ENCODE measurements at places on chromosomes 12 and 14.

DNA sequence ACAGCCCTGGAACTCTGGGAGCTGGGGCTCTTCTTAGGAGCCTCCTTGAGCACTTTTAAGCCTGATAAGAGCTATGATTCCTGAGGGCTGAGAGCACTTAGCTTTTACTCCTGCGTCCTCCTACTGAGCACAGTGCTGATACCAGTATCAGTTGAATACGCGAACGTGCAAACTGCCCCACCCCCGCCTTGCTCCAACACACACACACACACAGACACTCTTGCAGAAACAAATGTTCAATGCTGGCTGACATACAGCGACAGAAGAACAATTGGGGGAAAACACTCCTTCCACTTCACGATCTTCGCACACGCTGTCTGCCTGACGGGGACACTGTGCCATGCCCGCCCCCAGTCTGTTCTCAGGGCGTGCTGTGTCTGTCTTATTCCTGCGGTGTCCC is 57.2 kb upstream of the DLK1 start:
- DNase-seq = no peak

DNA sequence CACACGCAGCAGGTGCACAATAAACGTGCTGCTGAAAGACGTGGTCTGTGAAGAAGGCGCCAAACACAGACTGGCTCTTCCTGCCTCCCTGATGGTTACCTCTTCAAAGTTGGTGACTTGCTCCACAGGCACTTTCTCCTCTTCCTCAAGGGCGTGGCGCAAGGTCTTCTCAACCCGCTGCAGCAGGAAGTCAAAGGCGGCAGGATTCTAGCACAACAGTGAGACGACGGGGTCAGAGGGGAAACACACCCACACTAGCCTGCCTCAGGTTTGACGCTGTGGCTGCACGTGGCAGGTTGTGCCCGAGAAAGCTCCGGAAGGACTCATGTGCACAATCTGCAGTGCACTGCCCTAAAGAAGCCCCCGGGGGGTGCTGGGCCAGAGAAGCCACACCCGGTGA is 15.0 kb downstream of the POLE start:
- no peak for DNase-seq

DNA sequence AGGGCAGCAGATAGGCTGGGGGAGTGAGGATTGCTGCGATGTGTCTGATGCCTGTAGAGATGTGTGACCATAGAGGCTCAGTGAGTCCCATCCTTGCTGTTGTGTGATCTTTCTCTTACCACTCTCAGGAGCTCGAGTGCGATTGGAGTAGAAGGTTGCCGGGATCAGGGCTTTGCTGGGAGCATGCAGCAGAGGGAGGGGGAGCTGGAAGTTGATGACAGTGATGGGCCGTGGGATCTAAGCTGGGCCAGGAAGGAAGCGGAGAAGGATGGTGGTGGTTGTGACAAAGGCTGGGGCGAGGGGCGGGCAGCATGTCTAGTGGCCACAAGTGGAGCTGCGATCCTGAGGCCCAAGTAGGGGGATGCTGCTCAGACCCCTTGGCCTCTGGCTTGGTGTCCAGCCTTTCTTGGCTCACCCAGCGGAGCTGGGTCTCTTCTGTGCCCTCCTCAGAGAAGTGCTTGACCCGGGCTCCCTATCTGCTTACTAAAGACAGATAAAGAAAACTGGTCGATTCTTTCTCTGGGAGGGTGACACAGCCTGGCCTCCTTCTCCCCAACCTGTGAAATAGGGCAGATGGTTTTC is 66.2 kb downstream of the PRMT8 start:
- no peak for DNase-seq

DNA sequence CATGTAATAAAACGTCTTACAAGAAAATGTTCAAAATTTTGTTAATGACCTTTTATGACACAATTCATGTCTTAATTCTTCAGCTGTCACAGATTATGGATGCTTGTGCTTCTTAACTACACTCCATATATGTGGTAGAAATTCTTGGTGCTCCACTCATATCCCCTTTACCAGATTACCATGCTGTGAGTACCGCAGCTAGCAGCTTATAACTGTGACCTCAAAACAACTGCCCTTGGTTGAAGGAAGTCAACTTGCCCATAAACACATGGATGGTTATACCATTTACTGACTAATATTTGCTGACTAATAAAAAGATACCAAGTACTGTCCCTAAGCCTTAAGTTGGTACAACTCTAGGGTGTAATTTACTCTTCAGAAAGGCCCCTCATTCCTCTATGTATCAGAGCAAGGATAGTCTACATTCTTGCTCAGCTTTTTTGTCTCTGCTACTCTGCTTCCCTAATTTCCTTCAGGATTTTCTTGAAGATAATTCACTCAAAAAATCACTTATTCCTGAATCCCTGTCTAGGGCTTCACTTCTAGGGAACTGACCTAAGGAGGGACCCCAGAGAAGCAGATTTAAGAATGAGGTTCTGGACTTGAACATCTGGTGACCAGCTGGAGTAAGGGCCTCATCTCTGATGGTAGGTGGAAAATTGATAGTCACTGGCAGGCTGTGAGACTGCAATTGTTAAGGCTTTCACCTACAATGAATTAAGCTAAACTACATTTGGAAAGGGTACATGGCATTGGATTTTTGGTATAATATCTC is 152.3 kb downstream of the SLC6A15 start:
- DNase-seq = no peak

DNA sequence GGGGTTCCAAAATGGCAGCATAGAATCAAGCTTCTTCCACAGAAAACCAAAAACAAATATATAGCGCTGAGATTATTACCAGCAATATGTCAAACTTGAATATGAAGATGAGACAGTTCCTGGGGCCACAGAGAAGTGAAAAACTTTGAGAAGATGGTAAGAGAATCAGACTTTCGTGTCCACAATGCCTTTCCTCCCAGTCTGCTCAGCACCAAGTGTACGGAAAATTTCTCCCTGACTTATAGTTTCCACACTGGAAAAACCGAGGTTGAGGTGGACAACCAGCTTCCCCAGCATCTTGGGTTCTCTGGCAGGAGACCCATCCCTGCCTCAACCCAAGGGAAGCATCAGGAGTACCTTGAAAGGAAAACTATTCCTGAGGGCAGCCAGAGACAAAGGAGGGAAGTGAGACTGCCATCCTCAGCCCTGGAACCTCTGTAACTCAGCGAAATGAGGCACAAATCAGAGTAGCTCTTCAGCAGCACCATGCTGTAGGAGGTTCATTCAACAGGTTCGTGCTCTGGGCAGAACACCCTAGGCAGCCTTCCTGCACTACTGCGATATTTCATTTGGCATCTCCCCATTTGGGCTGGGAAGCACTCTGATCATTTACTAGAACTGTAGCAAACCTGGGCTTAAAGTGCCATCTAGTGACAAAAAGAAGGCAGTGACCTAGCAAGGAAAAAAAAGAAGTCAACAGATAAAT is 52.4 kb upstream of the CAPRIN2 start:
- peak; percentile 57 for DNase-seq

DNA sequence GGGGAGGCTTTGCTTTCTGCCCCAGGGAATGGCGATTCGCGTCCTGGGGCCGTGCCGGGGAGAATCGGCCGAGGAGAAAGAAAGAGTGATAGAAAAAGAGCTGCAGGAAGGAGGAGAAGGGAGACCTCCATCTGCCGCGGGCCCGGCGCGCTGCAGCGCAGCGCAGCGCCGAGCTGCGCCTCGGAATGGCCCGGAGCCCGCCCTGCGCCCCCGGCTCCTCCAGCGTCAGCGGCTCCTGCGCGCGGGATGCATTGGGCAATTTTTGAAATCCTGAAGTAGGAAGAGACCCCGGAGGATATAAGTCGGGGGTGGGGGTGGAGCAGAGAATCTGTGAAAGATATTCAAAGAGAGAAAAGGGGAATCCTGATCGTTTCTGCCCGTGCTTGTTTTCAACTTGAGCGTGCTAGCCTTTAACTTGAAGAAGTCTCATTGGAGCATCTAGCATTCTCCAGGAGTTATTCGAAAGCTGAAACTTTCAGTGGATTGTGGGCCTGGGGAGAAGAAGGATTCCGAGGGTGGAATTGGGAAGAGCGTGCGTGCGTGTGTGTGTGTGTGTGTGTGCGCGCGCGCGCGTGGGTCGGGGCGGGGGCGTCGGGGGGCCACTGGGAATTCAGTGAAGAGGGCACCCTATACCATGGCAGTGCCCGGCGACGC is 441 bp downstream of the PDE3A start:
- DNase-seq = peak; percentile 35

DNA sequence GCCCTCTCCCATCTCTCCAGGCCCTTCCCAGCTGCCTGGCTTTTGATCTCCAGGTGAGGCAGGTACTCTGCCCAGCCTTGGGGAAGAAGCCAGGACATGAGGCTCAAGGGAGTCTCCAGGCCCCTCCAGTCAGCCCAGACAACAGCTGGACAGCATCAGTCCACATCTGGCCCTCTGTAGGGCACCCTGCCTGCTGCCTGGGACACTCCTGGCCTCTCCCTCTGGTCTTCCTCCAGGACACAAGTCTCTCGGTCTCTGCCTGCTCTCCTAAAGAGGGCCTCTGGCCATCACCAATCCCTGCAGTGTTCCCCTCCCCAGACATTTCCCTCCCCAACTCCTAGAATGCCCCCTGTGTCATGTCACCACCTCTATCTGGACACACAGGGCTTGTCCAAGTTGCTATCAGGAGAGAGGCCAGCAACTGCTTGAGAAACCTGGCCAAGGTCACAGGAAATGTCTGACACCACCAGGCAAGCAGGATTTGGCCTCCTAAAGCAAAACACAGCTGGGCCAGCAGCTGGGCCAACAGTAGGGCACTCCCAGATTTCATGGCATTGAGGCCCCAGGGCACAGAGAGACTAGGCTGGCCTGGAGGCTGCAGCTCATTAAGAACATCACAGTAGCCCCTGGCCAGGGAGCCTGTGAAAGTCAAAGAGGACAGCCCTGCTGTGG is 29.0 kb downstream of the LTBP2 start:
- no peak for DNase-seq

GRCh38 chr12:61610143-61610542 is 650.1 kb upstream of the USP15 start:
- DNase-seq = no peak

DNA sequence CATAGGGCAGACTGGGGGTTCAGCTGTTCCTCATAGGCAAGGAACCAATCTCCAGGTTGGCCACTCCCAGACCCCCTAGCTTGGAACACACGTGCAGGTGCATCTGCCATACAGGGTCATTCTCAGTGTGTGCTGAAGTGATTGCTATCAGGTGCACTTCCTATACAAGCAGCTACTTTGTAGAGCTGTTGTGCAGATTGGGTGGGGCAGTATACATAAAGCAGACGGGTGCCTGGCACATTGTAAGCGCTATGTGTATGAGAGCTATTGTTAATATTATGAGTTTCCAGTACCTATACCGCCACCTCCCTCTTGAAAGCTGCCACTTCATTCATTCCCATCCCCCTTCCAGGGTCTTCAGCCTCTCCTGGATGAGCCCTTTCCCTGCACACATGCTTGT is 17.3 kb downstream of the IRF2BPL start:
- no peak for DNase-seq

GRCh38 chr14:81062816-81063215 is 107.4 kb downstream of the TSHR start:
- DNase-seq = peak; percentile 12

DNA sequence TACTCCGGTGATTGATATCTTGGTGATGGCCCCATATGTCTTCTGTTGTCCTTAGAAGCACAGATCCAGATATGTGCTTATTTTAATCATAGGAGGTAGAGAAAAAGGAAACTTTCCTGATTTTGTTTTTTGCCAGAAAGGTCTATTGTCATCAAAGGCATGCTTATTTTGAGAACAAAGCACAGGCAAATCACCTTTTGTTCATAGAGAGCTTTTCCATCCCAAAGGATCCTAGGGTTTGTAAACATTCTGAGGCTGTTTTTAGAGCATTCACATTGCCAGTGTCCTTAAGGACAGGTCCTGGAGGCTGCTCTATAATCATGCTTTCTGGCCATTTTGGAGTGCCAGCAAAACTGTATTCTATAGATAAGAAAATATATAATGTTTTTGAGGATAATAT is 148.5 kb upstream of the SEL1L start:
- no peak for DNase-seq

DNA sequence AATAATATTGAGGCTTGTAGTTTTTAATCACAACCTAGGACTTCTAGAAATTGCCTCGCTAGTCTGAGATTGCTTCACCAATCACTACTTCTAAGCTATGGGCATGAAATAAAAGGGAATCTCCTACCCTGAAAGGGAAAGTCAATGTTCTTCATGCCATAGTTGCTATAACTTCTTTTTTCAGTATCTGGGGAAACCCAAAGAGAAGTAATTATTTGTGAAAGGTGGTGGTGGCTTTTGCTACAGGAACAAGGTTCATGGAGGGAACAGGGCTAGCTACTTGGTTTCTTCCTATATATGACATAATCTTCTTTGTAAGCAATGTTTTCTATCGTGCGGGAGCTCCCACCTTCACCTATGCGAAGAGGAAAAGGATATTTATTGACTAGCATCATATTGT is 61.6 kb upstream of the DNM1L start:
- DNase-seq = no peak

- no peak for DNase-seq
Observed at GRCh38 chr14:23297611-23298277, 4.9 kb downstream of the PPP1R3E start.

- no peak for DNase-seq
Observed at GRCh38 chr14:43795600-43796228, 711.4 kb downstream of the FSCB start.

GRCh38 chr12:92432724-92433441 is 269.9 kb upstream of the PLEKHG7 start:
- DNase-seq = no peak

DNA sequence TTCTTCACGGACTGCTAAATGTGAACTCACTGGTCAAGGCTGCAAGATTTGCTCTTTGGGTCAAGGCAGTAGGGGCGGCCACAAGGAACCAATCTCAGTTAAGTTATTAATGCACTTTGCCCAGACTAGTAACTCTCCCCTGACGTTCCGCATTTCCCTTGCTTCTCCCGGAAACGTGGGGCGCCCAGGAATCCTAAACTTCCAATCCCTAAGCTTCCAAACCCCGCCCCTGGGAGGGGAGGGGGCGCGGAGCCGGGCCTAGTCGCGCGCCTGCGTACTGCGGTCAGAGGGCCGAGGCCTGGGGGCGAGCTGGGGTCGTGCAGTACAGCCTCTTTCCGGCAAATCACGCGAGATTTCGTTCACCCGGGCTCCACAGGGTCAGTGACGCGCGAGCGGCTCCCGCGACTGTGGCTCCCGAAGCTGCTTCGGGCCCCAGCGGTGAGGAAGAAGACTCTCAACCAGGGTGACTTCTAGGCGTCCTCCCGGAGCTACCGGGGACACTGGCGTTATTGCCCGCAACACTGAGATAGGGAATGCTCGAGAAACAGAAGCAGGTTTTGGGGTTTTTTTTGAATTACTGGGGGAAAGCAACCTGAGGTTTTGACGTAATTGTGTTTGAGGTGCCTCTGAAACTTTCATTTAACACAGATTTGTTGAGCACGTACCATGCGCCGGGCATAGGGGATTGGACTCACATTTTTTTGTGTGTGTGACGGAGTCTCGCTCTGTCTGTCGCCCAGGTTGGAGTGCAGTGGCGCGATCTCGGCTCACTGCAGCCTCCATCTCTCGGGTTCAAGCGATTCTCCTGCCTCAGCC is at the start of gene PTGR2:
Gene PTGR2 (plus strand): TSS at position 265 of the 816 bp plus-strand sequence. CDS start 7,032 bp downstream, outside the sequence.
- DNase-seq = peak; percentile 99

- DNase-seq = no peak
Observed at GRCh38 chr12:132595183-132595582, 15.2 kb downstream of the LRCOL1 start.

All from HEK293T (cell line).